NCI-H510A (cell line): ENCODE measurements at places on chromosomes 2 and 18.

DNA sequence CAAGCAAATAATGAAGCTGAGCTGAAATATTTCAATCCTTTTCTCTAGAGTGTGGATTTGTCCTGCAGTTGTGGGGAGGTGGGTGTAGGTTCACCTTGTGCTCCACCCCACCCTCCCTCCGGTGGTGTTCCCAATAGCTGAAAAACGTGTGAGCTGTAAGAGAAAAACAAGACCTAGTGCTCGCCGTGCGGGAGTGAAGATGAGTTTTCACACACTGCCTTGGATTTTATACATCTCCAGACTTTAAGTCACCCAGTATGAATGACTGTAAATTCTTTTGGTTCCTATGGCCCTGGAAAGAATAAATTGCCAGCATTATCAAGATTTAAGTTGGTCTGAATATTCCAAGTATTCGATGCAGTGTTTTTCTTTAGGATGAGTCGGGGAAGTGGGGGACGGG is 1.9 kb upstream of the SOX11 start:
- no peak for DNase-seq

GRCh38 chr2:154706660-154707059 is 8.2 kb downstream of the KCNJ3 start:
- DNase-seq: no peak

GRCh38 chr2:85199698-85200097 is 66.5 kb downstream of the TCF7L1 start:
- no peak for DNase-seq

DNA sequence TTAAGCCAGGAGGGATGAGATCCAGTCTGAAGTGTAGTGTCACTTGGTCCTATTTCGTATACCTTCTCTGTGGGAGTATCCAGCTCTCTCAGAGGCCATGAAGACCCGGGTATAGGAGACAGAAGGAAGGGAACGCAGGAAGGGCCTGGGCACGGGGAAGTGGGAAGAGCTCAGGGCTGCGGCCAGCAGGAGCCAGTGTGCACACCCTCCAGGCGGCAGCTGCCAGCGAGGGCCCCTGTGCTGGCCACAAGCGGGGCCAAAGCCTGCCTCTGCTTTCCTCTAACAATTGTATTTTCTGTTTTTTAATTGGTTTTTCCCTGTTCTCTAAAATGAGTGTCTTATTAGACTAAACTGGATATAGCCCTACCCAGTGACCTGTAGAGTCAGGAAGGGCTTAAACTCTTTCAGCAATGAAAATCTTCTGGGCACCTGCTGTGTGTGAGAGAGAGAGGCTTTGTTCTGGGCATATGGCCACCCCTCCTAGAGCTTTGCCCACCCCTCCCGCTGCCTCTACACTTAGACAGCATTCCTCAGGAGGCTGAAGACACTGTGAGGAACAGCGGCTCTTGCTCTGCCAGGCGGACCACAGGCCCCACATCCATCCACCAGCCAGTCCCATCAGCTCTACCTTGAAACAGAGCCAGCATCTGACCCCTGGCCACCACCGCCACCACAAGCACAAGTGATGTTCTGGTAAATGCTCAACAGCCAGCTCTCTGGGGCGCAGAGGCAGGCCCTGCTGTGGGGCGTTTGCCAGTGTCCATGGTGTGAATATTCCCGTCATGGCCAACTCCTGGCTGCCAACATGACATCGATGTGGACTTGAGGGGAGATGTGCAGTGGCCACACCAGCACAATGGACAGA is 9.5 kb downstream of the GPR17 start:
- DNase-seq: no peak

DNA sequence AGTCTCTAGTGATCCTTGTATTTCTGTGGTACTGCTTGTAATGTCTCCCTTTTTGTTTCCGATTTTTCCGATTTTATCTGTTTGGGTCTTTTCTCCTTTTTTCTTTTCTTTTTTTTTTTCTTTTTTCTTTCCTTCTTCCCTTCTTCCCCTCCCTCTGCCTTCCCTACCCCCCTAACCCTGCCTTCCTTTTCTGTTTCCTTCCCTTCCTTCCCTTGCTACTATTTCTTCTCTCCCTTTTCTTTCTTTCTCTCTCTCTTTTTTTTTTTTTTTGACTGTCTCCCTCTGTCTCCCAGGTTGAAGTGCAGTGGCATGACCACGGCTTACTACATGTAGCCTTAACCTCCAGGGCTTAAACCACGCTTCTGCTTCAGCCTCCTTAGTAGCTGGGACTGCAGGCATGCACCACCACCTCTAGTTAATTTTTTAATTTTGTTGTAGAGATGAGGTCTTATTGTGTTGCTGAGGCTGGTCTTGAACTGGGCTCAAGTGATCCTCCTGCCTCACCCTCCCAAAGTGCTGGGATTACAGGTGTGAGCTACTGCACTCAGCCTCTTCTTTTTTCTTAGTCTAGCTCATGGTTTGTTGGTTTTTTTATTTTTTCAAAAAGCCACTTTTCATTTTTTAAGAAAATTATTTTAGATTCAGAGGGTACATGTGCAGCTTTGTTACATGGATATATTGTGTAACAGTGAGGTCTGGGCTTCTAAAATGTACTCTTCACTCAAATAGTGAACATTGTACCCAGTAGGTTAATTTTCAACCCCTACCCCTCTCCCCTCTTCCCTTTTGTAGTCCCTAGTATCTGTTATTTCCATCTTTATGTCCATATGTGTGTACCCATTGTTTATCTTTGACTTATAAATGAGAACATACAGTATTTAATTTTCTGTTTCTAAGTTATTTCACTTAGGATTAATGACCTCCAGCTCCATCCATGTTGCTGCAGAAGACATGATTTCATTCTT is 24.7 kb downstream of the CCDC138 start:
- DNase-seq: no peak
